ENCODE measurements at places on chromosomes 2 and 18.

DNA sequence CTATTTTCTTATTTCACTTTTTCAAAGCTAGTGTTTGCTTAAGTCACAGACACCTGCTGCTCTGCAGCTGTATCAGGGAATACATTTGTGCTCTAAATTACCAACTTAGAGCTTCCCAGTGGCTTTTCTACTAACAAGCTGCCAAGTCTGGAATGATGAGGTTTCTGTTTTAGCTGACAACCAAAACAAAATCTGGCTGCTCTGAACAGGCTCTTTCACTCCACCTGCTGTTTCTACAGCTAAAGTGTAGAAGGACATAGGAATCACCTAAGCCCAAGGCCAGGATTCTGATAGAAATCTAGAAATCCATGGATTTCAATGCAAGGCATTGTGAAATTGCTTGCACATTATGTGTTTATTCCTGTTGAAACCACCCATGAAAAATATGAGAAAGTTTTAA lies 201.2 kb downstream of the SUCLG1 start:
- ATAC-seq = no peak

- no peak for ATAC-seq
These were observed 11.8 kb downstream of the C2orf76 start for GRCh38 chr2:119354860-119355259.

- ATAC-seq = no peak
These were observed 520 bp upstream of the CYP20A1 start for GRCh38 chr2:203238292-203238703.

DNA sequence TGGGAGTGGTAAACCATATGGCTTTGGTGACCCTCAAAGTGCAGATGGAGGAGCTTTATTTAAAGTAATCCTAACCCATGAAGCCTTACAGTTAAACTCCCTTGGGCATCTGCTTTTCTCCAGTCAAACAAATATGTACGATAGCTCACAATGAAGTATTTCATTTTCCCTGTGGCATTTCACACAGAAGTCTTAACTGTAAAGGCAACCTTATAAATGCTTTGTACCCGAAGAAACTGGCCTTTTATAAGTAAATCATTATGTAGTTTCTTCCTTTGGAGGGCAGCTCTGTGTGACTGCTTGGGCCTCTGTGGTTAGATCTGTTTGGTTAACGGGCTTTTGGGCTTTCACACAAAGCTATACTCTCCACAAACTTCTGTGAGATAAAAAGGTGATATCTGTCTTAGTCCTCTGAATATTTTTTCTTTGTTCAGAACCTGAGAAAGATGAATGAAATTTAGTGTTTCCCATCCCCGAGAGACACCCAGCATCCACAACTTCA lies 46.6 kb downstream of the SCN1A start:
- ATAC-seq = no peak

GRCh38 chr2:72147303-72147971 lies at the start of gene CYP26B1:
CYP26B1 (minus strand) TSS chr2:72147862; CDS start chr2:72147834, 28 bp downstream.
- ATAC-seq = no peak

DNA sequence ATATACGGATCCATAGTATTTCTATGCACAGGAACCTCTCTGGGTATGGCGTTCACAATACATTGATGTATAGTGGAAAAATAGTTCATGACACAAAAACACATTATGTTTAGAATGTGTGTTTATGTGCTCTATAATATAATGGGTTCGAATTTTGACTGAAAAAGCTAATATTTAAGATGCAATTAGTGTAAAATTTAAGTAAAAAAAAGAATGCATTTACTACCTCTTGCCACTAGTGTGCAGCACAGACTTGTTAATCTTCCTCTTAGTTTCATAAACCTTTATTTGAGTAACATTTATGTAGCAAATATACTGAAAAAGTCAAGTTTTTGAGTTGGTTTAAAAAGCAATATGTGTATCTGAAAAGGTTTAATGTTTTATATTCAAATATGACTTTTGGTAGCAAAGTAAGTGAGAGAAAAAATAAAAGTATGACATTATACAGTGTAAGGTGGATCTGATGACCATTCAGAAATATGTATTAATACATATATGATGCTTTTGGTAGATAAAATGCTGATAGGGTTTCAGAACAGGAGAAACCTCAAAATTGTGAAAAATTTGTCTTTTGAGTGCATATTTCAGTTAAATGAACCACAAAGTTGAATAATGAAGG lies 49.4 kb downstream of the CCDC102B start:
- ATAC-seq = no peak

DNA sequence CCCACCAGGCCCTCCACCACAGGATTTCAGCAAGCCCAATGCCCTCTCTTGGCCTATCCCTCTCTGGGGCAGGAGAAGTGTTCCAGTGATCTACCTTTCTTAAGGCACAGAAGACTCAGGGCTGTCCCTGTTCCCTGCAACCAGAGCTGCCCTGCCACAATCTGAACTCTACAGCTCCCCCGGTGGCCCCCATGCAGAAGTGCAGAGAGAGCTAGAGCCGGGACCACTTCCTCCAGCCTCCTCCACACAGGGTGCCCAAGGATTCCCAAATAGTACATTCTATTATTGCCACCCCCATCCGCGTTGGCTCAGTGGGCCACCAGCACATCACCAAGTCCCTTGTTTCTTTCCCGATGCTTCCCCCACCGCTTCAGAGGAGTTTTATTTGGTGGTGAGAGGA lies 114.8 kb upstream of the PTPRM start:
- no peak for ATAC-seq

DNA sequence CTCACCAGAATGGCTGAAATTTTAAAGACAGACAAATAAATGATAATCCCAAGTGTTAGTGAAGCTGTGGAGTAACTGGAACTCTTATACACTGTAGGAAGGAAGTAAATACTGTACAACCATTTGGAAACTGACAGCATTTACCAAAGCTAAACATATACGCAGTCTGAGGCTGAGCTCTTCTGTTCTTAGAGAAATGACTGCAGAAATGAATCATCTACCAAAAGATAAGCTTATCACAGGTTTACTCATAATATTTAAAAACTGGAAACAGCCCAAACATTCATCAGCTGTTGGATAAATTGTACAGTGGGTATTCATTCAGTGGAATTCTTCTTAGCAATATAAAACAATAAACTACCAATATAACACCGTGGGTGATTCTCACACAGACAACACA lies 218.2 kb upstream of the RAB12 start:
- ATAC-seq = no peak

DNA sequence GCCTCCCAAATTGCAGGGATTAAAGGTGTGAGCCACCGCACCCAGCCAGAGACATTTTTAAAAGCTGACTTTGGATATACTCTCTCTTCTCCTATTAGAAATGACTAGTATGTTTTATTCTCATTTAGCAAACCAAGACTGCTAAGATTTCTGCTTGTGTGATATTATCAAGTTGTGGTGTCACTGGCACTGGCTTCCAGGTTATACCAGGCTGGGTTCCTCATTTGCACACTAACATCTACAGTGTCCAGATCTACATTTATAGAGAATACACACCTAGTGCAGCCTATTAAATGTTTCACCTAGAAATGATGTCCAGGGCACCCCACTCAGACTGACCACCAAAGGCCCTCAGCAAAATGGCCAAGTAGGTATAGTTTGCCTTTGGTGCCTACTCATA lies 265.3 kb upstream of the STON1 start:
- ATAC-seq = no peak

- ATAC-seq = no peak
These were observed 682.5 kb downstream of the MBD2 start for GRCh38 chr18:53541924-53542323.

- ATAC-seq = no peak
These were observed 465.4 kb downstream of the ZNF804A start for GRCh38 chr2:185063761-185064160.

GRCh38 chr2:217943446-217944321 lies 59.1 kb downstream of the TNS1 start:
- no peak for ATAC-seq

DNA sequence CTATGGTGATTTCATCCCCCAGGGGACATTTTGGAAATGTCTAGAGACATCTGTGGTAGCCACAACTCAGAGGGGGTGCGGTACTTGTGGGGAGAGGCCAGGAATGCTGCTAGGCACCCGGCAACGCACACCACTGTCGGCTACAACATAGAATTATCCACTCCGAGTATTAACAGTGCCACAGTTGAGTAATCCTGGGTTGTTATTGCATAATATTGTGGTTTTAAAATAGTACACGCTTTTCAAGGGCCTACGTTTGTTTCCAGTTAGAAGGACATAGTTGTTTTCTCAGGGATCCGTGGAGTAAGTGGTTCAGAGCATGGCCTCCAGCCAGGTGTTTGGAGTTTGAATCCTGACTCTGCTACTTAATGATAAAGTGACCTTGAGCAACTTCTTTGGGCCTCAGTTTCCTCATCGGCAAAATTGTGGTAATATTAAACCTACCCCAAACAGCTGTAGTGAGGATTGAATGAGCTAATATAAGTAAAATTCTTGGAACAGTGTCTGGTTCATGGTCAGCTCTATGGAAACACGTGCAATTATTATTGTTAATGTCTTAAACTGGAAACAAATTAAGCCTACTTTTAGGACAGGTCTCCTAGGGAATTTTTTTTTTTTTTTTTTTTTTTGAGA lies 24.5 kb downstream of the CYP27A1 start:
- ATAC-seq = no peak

DNA sequence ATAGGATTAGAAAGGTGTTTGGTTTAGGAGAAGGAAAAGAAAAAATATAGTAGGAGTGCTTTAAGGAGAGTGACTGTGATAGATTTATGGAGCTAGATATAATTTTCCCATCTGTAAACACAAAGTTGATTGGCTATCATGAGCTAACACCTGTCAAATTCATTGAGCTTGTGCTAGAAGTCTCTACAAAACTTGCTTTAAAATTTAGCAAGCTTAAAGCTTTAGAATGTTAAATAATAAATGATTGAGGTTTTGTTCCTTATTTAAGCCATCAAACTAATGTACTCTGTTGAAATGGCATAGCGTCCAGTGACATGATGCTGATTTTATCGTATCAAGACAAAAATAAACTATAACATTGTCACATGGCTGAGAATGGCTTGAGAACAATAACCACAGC lies 1497.4 kb upstream of the DDX18 start:
- ATAC-seq = no peak

GRCh38 chr18:67875060-67875459 lies 358.5 kb upstream of the DSEL start:
- ATAC-seq = no peak

- no peak for ATAC-seq
These were observed 15.4 kb downstream of the EVA1A start for GRCh38 chr2:75545387-75545786.

DNA sequence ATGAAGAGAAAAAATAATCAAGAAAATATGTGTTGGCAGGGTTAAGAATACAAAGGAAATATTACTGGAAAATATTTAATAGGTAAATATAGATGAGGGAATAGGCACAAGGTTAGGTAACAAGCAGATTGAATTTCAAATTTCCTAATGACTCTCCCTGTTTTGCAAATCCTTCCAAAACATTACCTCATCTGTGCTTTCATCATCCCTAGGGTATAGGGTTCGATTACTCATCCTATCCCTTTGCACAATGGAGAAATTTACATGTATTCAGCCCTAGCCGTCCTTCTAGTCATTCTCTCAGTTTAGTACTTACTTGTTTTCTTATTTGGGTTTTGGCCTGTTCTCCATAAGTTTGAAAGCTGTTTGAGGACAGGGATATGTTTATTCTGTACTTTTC lies 864.6 kb upstream of the FSHR start:
- ATAC-seq = no peak

- peak; percentile 85 for ATAC-seq
These were observed 18.0 kb upstream of the ACKR3 start for GRCh38 chr2:236551471-236552211.

GRCh38 chr18:48161191-48161910 lies 230.9 kb upstream of the SMAD2 start:
- peak; percentile 84 for ATAC-seq

DNA sequence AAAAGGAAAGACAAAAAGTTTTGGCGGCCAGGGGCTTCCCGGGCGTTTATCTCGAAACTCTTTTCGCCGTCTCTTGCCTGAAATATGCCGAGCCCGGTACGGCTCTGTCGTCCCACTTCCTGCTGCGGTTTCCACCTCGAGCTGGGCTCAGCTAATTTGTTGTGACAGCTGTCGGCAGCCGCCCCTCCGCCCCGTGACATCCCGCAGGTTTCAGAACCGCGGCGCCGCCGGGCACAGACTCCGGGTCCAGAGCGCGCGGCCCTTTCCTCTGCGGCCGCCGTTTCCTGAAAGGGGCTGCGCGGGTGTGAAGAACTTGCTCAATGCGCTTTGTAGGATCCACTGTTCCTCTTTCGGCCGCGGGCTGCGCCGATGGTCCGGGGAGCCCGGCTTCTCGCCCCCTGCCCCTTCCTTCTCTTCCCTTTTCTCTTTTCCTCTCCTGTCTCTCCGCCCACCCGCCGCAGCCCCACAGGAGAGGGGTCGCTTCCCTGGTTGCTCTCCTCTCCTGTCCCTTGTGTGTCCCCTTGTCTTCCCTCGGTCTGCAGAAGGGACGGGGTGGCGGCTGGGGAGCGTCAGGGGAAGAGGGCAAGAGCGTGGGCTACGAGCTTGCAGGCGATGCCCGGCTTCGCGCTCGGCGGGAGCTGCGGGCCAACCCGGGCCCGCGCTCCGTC lies 648 bp downstream of the ARID5A start:
- peak; percentile 70 for ATAC-seq

GRCh38 chr2:74659462-74659861 lies 5.4 kb downstream of the SEMA4F start:
- no peak for ATAC-seq

GRCh38 chr2:157257312-157258252 lies at the start of gene GALNT5:
GALNT5 (plus strand) TSS chr2:157257705; CDS start chr2:157258083, 378 bp downstream.
- ATAC-seq = no peak

DNA sequence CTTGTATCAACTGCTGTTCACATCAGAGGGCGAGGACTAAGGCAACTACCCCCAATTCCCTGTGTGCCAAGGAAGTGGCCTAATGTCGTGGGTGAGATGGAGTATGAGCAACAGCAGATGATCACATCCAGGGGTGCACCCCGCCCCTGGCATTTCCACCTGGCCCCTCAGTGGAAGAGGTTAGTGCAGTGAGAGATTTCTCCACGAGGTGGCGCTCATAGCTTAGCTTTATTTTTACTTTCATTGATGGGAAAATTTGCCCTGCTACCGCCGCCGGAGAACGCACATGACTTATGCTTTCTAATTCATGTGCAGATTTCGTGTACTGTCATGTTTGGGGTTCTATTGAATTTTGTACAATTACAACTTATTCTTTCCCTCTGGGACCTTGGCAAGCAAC lies 470.6 kb upstream of the MEX3C start:
- ATAC-seq = peak; percentile 54

DNA sequence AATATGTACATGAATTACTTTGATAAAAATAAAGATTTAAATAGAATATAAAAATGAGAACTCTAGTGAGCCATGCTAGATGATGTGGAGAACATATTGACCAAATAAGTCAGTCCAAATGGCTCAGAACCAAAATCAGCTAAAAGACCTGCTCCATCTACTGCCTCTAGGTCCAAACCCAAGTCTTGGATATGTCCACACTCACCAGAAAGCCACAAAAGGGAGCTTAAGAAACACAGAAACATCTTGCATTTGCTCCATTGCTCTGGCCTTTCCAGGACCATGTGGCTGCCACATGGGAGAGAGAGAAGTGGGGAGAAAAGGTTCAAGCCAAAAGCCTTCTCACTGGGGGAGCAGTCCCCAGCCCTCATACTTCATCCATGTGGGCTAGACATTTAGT lies 272.5 kb downstream of the DYSF start:
- ATAC-seq = no peak

Measured in stimulated activated memory B cell treated with anti-CD40 and anti-IgM and Interleukin-4, amounts not matched to agents 10 μg/mL and 1 μg/mL and 100 μg/mL, for 72 hours (primary cell).